ENCODE measurements at places on chromosomes 7 and 10.

GRCh38 chr10:3774814-3775695 lies 10.0 kb downstream of the KLF6 start:
- DNase-seq, result peak; percentile 59

GRCh38 chr7:85164376-85164775 lies 22.5 kb downstream of the SEMA3D start:
- no peak for DNase-seq

- no peak for DNase-seq
Observed at GRCh38 chr10:74934100-74934812, 107.9 kb downstream of the KAT6B start.

DNA sequence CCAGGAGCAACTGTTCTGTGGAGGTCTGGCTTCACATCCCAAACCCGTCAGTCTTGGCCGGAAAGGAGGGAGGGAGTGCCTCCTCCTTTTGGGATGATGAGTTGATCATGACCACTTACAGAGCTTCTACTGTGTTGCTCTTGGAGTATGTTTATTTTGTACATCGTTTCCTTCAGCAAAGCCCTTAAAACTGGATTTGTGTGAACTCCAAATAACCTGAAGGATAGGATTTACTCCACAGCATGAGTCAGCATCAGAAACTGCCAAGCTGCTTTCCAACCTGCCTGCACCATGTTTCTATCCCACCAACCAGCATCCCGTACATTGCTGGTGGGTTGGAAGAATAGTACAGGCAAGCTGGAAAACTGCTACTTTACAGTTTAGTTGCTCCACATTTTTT lies 3.5 kb downstream of the CCDC201 start:
- no peak for DNase-seq

DNA sequence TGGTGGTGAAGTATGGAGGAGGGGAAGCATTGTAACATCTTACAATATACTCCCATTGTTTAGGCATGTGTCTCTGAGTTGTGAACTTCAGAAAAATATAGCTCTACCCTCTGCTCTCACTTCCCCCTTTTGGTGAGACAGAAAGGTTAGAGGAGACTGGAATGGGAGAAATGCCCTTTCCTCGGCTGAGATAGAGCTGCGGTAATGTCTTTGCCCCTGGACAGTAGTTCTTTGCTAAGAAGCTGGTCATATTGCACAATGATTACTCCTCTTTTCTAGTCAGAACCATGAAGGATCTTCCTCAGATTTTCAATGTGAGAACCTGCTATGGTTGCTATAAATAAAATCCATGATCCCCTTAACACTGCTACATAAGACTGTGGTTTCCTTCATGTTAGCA lies 171.0 kb downstream of the SEM1 start:
- DNase-seq, result no peak

DNA sequence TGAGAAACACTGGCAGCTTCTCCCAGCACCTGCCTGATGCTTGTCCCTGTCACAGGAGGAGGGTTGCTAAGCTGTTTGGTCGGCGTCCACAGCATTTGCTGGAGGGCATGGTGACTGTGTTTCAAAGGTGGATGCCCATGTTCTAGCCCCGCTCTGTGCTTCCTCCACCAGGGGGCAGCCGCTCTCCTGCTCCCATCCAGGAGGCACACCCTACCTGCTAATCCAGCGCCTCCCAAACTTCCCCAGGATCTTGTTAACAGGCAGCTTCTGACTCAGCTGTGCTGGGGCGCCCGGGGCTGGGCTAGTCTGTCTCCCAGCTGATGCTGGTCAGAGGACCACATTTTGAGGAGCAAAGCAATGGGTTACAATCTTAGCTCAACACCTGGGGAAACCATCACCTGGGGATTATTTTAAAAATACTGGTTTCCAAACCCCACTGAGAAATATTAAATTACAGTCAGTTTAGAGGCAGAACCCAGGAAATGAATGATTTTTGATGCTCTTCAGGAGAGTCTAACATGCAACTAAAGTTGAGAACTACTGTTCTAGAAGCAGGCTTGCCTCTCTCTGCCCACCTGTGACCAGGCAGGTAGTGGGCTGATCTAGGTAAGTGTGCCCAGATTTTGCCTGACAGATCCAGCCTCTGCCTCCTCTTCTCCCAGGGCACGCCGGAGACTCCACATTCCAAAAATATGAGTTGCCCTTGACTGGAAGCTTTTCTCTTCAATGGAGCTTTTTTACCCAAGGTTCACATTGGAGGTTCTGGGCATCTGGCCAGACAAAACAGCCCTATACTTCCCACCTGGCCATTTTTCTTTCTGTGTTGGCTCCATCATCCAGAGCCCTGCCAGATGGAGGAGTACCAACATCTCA lies 92.7 kb upstream of the GPR26 start:
- DNase-seq, result no peak

- DNase-seq, result no peak
Observed at GRCh38 chr7:70554646-70555045, 577.3 kb upstream of the GALNT17 start.

- no peak for DNase-seq
Observed at GRCh38 chr10:87036623-87037022, 16.5 kb downstream of the FAM25A start.

Measured in osteocyte (in vitro differentiated cells).